Activated naive CD4-positive, alpha-beta T cell (primary cell): ENCODE measurements at places on chromosomes 1 and 21.

DNA sequence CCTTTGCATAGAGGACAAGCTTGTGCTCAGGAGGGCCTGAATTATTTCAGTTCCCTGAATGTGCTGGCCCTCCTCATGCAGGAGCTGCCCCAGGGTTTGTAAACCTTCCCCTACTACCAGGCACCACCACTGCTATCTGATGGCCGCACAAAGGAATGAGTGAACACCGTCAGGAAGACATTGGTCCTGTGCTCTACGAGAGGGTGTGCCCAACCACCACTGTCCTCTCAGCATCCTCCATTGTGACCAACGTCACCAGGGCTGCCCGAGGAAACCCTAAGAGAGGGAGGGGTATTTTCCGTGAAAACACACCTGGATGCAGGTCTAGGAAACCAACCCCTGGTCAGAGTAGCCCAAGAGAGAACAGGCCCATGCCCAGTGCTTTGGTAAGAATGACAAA, 657.5 kb downstream of the KIF26B start:
- no peak for DNase-seq

- no peak for DNase-seq
These were observed 62.4 kb upstream of the TNFSF18 start for GRCh38 chr1:173113015-173113741.

GRCh38 chr1:180181996-180182642, 27.4 kb downstream of the QSOX1 start:
- DNase-seq: no peak

- no peak for DNase-seq
These were observed 51.3 kb downstream of the PTP4A2 start for GRCh38 chr1:31886866-31887265.

GRCh38 chr21:41932191-41932575, 21.6 kb downstream of the C2CD2 start:
- DNase-seq: no peak

DNA sequence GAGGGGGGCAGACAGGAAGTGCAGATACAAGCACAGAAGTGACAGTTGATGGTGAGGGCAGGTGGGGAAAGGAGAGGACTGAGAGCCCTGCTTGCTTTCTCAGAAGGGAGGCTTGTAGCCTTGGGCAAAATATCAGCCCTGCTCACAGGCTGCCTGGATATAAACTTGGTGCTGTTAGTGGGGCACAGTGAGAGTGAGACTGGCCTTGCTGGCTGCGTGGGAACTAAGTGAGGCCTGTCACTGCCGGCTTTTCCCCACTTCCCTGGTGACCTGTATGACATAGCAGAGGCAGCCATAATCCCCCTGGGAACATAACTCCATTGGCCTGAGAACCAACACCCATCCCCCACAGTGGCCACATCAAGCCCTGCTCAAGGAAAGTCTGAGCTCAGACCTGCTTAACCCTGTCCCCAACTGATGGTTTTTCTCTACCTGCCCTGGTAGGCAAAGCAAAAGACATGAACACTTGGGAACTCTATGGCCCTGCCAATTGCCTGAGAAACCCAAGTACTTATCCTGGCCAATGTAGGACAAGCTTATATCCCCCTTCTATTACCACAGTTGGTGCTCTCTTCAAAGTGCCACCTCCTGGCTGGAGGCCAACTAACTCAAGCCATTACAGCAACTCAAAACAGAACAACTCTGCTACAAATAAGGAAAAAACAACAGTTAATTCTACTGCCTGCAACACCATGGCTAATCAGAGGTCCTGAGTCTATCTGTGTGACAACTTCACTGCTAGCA, 472.7 kb downstream of the PLPP3 start:
- no peak for DNase-seq

- DNase-seq: no peak
These were observed 1544.1 kb downstream of the PLA2G4A start for GRCh38 chr1:188372821-188373220.

DNA sequence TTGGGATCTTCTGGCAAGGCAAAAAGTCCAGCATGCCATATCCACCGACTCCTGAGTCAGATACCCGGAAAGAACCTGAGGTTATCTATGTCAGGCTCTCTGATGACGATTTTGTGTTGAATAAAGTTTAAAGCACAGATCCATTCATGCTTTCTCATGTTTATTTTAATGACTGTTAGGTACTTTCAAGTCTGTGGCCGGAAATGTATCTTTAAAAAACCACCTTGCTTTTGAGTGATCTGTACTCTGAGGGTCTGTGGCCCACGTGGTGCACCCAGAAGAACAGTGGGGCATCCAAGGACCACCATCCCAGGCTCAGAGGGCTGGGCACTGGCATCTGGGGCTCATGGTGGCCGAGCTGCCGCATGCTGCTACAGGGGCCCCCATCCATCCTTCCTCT, 30.1 kb upstream of the VASH2 start:
- DNase-seq: no peak

DNA sequence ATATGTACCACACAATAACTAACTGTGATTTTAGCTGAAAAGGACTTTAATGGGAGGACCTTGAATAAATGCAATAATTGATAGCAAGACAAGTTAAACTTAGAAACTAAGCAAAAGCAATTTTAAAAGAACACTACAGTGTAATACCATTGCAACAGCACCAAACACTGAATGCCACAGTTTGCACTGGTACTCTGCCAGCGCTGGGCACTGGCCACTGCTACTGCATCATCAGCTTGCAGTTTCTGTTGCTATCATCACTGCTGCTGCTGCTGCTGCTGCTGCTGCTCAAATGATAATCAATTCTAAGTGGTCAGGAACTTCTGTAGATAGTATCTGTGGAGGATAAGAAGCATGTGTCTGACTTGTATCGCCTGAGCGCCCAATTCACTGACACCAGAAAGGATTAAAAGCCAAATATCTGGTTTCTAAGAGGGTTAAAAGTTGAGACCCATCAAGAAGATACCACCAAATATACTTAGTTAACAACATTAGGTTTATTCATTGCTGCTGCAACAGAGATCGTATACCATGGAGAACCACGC, 306.9 kb downstream of the LRRC40 start:
- no peak for DNase-seq

- no peak for DNase-seq
These were observed 13.6 kb downstream of the ADIPOR1 start for GRCh38 chr1:202944438-202944921.

GRCh38 chr1:159000625-159001024, 9.1 kb upstream of the IFI16 start:
- DNase-seq: no peak

DNA sequence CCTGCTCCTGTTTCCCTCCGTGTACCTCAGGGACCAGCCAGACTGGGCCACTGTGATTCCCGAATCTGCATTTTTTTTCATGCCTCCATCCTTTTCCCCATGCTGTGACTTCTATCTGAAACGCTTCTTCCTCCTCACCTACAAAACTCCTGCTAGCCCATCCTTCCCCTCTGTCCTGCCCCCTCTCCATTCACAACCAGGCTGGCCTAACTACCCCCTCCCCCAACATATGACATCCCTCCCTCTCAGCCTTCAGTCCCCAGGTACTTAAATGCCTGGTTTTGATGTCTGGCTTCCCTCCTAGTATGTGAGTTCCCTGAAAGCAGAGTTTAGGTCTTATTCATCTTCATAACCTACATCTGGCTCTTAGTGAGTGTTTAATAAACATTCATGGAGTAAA, 82.7 kb downstream of the TAS1R2 start:
- no peak for DNase-seq

DNA sequence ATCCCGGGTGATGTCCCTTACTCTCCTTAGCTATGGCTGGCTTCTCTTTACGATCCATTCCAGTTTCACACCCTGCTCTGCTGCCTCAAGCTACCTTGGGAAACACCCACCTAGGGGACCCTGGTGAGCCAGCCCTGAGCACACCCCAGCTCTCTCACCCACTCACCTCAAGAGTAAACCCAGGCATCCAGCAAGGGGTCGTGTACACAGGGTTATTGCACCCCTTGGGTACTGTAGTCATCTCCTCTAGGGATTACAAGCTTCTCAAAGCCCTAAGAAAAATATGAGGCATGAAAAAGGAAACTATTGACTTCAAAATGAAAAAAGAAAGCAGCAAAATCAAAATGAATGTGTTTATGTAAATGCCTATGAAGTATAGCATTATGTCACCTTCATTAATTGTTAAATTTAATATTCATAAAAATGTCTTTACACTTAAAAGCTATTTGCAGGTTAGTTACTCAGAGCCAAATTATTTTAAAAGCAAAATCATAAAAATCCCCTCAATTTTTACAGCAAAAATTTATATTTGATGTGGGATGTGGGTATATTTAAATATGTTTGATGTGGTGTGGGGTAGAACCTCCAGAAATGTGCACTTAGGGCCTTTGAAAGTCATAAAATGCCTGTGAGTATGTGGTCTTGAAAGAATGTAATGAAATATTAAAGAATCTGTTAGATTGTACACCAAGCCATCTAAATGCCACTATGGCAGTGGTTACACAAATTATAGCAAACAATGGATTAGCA, 190.3 kb downstream of the C1orf94 start:
- no peak for DNase-seq

DNA sequence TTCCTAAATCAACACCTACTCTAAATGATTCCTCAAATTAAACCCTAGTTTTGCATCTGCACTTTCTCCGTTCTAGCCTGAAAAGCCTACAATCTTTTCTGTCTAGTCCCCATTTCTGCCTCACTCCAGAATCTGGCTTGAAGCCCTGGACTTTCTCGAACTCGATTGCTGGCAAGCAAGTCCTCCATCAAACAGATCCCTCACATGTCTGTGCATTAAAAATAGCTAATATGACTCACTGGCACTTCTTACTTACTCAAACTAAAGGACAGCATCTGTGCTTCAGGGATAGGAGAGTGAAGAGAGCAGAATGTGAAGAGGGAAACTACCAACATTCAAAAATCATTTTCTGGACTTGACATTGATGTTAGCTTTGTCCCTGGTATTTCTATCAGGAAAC, 51.8 kb upstream of the CXADR start:
- DNase-seq: no peak

GRCh38 chr21:42340187-42341050, 10.4 kb downstream of the TFF2 start:
- DNase-seq: no peak

DNA sequence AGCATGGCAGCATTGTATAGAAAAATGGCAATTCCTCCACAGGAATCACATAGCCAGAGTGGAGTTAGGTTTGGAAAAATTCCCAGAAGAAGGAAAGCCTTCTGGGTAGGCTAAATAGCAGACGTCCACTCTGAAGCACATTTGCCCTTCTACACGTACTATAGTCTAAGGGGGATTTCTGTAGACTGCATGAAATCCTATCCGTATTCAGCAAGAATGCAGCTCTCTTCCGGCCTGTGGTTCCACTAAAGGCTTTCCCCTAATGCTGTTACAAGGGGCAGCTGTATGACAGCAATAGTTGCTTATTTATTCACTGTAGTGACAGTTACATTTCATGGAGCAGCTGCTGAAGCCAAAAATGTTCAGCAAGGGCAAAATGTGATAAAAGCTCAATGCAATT, 263.6 kb downstream of the RWDD3 start:
- no peak for DNase-seq

GRCh38 chr1:100642826-100643225, 76.7 kb upstream of the VCAM1 start:
- no peak for DNase-seq

DNA sequence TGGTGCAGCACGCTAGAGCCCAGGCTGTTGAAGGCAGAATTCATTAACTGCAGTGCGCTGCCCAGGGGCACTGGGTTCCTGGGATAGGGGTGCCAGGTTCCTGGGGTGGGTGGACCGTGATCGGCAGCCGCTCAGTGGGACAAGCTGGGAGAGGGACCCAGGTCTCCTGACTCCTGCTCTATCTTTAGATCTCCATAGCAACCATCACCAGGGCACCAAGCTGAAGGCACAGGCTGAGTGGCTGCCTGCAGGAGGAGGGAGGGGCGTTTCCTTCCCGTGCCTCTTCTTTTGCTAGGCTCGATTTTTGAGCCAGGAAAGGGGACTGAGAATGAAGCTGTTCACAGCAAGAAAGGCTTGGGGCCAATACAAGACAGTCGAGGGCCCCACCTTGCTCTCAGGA, 20.9 kb upstream of the CDCP2 start:
- no peak for DNase-seq

DNA sequence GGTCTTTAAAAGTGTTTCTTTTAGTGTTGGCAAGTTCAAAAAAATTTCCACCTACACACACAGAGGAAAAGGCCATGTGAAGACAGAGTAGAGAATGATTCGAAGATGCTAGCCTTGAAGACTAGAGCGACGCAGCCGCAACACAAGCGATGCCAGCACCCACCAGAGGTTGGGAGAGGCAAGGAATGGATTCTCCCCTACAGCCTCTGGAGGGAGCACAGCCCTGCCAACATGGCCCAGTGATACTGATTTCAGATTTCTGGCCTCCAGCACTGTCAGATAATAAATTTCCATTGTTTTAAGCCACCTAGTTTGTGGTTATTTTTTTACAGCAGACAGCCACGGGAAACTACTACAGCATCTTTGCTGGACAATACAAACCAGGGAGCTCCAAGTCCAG, 6.9 kb upstream of the ADAR start:
- DNase-seq: no peak
